ENCODE measurements at places on chromosomes 4 and X.

DNA sequence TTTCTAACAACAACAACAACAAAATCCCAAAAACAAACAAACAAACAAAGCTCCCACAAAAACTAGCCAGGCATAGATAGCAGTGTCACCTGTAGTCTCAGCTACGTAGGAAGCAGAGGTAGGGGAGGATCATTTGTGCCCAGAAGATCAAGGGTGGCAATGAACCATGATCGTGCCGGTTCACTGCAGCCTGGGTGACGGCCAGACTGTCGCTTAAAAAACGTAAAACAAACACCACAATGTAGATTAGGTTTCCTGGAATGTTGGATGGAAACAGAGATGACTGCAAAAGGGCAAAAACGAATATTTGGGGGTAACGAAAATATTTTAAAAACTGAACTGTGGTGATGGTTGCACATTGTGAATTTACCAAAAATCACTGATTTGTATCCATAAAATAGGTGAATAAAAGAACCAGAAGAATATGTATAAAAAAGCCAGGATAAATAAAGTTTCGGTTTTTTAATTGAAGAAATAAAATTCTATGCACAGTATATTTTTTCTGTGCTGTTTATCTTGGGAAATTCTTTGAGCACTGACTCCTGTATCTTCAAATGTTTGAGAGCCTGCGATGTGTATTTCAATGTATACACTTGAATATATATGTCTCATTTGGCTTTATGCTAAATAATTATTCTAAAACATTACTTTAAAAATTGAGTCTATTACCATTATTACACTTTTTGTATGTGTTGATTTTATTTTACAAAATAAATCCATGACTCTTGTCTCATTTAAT, 1477.0 kb downstream of the PCDH7 start:
- DNase-seq = no peak

DNA sequence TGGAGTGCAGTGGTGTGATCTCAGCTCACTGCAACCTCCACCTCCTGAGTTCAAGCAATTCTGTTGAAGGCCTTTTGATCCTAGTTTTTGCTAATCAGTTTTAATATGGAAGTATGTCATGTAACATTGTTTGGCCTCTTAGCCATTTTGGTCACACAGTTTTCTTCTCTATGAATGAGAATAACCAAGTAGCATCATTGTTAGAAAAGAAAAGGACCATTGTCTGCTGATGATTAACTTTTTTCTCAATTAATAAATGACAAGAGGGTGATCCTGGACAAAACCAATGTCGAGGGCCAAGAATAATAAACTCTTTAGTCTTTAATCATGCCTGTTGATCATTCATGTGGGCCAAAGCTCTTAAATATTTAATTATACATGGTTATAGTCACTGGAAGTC, 289.3 kb upstream of the MAGEB2 start:
- DNase-seq = no peak

DNA sequence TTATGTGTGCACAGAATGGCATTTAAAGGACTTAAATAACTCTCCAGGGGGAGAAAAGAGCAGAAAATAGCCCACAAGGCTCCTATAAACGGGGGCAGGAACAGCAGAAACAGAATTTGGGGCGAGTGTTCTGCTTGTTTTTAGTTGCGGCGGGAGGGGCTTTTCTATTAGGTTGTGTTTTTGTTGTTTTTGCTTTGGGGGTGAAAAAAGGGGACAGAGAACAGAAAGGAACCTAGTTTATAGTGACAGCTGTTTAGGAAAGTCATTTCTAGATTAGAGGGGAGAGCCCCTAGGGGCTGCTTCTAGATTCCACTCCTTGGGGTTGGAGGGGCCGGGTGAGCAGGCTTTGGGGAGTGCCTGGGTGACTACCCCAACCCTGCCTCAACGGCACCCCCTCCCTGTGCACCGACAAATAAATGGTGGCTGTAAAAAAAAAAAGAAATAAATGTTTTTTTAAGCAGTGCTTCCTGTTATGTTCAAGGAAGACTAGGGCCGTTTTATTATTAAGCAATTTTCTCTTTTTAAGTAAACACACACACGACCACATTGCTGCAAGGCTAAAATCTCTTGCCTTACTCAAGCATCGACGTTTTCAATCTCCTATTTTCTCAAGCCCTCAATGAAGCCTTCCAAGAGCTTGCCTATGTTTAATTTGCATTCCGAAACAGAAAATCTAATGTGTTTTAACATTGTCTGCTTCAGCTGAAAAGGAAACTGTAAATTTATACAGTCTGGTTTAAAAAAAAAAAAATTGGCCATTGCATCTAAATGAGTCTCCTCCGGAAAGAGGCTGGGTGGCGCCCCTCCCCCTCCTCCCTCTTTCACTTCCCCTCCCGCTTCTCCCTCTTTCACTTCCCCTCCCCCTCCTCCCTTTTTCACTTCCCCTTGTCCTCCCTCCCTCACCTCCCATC, 123.3 kb upstream of the TBL1X start:
- peak; percentile 82 for DNase-seq

- DNase-seq = no peak
Observed at GRCh38 chr4:56271131-56271530, 116.2 kb downstream of the AASDH start.

GRCh38 chrX:9091258-9091657, 57.3 kb upstream of the FAM9B start:
- DNase-seq = no peak

DNA sequence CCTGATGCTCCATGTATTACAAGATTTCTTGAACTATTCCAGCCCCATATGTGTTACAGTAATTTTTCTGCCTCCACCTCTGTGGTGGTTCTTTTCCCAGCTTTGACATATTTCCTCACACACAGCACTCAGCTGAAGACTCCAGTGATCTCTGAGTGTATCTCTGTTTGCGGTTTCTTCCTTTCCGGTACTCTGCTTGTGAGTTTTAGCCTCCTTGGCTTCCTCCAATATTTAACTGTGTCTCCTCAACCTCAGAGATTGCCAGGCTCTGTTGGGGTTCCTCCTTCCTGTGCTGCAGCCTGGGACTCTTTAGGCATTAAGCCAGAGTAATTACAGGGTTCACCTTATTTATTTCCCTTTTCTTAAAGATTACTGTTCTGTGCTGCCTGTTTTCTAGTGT, 73.2 kb downstream of the NFKB1 start:
- no peak for DNase-seq

- no peak for DNase-seq
Observed at GRCh38 chrX:133973704-133974103, 11.7 kb downstream of the GPC3 start.

DNA sequence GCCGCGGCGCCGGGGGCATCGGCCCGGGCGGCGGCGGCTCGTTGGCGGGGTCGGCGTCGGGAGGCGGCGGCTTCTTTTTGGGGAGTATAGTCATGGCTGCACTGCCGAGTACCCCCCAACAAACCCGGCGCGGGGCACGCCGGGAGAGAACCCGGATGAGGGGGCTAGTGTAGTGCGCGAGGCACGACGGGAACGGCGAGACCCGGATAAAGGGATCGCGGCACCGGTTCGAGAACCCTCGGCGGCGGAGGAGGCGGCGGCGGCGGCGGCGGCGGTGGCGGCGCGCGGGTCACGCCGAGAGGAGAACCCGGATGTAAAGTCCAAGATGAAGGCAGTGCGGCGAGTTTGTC, at the start of gene OTUD5:
Gene OTUD5, minus strand, starts transcription at position 131 of the 350 bp plus-strand sequence. Its CDS starts 37 bp downstream, at position 94.
- DNase-seq = peak; percentile 80

- DNase-seq = no peak
Observed at GRCh38 chr4:95596676-95597075, 47.9 kb upstream of the UNC5C start.

- no peak for DNase-seq
Observed at GRCh38 chr4:6424425-6424824, 48.0 kb downstream of the PPP2R2C start.

DNA sequence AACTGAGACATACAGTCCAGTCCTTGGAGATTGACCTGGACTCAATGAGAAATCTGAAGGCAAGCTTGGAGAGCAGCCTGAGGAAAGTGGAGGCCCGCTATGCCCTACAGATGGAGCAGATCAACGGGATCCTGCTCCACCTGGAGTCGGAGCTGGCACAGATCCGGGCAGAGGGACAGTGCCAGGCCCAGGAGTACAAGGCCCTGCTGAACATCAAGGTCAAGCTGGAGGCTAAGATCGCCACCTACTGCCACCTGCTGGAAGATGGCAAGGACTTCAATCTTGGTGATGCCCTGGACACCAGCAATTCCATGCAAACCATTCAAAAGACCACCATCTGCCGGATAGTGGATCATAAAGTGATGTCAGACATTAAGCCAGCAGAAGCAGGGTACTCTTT, 20.4 kb upstream of the FRMPD3 start:
- DNase-seq = no peak

DNA sequence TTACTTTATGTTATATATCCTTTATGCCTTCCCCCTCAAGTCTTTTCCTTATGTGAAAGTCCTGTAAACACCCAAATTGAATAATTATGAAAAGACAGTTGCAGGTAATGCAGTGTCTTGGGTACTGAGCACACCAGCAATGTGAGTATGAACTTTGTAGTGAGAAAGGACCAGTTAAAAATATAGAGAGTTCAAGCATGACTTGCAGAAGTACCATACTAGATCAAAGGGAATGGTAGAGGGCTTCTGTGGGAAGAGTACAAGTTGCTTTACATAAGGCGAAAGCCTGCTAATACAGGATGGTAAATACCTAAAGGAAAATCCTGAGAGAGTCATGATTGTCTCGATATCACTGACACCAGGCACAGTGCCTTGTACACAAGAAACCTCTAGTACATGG, 25.7 kb downstream of the KIAA0232 start:
- no peak for DNase-seq

DNA sequence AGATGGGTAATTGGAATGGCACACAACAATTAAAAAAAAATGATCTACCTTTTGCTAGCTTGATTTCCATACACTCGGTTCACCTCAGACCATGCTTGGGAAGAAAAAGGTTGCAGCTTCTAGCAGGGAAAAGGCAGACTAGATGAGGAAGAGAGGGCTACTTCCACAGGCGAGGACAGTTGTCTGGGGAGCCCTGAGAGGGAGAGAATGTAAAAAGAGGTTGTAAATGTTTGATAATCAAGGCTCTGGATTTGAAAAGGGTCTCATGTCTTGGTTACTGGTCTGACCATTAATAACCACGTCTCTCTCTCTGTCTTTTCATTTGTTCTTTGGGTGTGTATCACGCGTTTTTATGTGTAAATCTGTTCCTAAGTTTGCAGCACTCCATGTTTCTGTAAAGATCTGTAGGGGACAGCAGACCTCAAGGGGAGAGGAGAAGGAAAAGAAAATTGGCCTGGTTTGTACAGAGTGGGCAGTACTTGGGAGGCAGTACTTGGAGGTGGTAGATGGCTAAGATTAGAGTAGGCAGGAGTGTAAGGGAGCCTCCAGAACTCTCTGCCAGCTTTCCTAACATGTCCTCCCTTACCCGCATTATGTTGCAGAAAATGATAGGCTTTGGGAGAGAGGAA, 750 bp downstream of the ARMCX5 start:
- no peak for DNase-seq

- DNase-seq = no peak
Observed at GRCh38 chrX:25158635-25159034, 142.9 kb upstream of the ARX start.

GRCh38 chr4:109355835-109356234, 53.4 kb upstream of the COL25A1 start:
- no peak for DNase-seq

DNA sequence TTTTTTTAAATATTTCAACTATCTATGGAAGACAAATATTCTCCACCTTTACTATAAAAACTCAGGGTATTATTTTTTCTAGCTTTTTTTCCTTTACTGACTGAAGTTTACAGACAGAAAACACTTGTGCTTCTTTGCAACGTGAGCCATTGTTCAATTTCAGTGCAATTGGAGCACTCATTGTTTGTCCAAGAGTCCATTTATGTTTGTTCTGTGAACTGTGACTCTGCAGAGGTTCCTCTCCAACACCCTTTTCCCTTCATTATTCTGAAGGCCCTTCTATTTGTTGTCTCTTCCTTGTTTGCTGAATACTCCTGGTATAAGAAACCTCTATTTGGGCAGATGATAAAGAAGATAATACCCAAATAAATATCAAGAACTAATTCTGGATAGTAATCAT, 37.4 kb downstream of the DAPP1 start:
- DNase-seq = no peak

GRCh38 chrX:132407691-132408090, 81.1 kb downstream of the MBNL3 start:
- DNase-seq = no peak

DNA sequence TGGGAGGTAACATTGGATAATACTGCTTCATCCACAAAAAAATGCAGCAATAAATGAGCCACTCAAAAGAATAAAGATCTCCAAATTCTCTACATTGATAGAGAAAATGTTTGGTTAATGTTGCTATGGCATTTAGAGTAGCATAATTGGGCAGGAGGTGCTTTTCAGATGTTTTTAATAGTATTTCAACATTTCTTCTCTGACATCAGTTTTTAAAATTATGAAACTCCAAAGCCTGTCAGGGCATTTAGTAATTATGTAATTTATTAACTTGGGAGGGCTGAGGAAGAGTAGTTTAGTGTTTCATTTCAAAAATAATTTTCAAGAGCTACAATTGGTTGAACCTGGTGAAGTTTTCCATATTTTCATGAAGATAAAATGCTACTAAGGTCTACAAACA, 211.3 kb upstream of the INTU start:
- DNase-seq = no peak

- no peak for DNase-seq
Observed at GRCh38 chr4:38030023-38030422, 69.8 kb downstream of the PTTG2 start.

- DNase-seq = peak; percentile 94
Observed at GRCh38 chr4:37826295-37827029, at the start of gene PGM2. PGM2 (plus strand) TSS chr4:37826686; CDS start chr4:37826733, 47 bp downstream.

GRCh38 chr4:53365121-53365485, 758 bp downstream of the SCFD2 start:
- no peak for DNase-seq

DNA sequence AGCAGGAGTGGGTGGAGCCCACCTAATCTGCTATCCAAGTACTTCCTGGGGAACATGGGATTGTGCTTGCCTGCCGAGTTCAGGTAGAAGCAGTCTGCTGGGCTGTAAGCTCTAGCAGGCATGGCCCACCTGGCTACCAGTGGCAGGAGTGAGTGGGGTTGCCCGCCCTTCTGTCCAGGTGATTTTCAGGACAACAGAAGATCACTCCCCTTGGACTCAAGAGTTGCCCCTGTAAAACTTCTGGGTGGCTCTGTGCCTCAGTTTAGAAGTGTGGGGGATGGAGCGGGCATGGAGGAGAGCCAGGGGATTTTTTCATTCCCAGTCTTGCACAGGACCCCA, 43.5 kb downstream of the NDST3 start:
- DNase-seq = no peak

- DNase-seq = no peak
Observed at GRCh38 chr4:81237791-81238190, 22.8 kb upstream of the PRKG2 start.

DNA sequence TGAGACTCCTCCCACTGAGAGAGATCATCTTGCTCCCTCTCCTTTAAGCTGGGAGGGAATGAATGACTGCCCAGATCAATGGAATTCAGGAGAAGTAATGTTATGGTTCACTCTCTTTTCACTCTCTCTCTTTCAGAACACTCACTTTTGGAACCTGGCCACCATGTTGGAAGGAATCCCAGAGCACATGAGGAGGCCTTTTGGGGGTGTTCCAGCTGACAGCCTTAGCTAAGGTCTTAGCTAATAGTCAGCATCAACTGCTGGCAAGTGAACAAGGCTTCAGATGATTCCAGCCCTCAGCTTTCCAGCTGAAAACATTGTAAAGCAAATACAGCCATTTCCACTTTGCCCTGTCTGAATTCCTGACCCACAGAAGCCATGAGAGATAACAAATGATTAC, 124.0 kb upstream of the CLNK start:
- DNase-seq = no peak

Measured in lower lobe of right lung (tissue), 2 donors.